ENCODE measurements at places on chromosomes 4 and X.

GRCh38 chr4:7427831-7428260 is 6.9 kb downstream of the PSAPL1 start:
- DNase-seq, result no peak

DNA sequence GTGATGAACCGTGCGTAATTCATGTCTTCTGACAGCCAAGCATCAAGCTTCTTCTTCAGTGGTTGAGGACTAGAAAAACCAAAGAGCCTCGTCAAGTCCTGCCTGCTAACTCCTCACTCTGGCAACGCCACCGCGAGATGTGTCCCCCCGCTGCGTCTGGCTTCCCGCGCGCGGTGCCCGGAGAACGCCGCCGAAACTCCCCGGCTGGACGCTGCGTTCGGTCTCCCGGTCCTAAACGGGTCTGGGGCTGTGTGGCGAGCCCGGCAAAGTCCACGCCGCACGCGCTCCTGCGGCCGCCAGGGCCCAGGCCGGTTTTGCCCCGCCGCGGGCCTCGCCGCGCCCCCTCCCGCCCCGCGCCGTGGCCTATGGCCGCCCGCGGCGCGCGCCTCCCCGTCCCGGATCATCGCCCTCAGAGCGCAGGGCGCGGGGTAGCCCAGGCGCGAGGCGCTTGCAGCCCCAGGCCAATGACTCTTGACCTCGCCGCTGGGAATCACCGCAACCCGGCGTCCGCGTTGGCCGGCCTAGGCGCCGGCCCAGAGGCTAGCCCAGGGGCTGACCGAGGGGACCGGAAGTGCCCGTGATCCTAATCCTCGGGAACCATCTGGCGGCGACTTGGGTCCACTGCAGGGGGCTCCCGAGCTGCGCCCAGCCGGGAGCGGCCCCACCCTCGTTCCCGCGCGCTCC is at the start of gene AADAT:
TSS of gene AADAT (minus strand) at position 289 of the 684 bp plus-strand sequence. CDS start at position 23, 266 bp downstream.
- DNase-seq, result peak; percentile 72

- no peak for DNase-seq
Observed at GRCh38 chr4:88244056-88244455, 40.3 kb downstream of the PPM1K start.

DNA sequence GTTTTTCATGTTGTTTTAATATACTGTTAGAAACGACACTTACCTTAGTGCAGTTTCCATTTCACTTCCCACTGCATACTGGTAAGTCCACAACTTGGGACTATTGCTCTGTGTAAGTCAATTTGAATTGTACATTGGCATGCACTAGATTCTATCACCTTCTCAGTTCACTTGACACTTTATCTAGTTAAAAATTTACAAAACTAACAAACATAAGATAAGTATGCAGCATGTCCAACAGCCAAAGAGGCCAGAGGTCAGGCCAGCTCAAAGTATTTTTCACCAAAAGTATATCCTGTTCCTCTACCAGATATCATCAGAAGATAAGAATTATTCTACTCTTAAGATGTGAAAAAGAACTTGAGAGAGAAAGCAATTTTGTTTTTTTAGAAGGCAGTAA is 75.9 kb downstream of the QRFPR start:
- no peak for DNase-seq

- peak; percentile 50 for DNase-seq
Observed at GRCh38 chr4:39591290-39591689, 47.4 kb downstream of the SMIM14 start.

GRCh38 chr4:85681221-85681657 is 206.3 kb downstream of the ARHGAP24 start:
- peak; percentile 49 for DNase-seq

DNA sequence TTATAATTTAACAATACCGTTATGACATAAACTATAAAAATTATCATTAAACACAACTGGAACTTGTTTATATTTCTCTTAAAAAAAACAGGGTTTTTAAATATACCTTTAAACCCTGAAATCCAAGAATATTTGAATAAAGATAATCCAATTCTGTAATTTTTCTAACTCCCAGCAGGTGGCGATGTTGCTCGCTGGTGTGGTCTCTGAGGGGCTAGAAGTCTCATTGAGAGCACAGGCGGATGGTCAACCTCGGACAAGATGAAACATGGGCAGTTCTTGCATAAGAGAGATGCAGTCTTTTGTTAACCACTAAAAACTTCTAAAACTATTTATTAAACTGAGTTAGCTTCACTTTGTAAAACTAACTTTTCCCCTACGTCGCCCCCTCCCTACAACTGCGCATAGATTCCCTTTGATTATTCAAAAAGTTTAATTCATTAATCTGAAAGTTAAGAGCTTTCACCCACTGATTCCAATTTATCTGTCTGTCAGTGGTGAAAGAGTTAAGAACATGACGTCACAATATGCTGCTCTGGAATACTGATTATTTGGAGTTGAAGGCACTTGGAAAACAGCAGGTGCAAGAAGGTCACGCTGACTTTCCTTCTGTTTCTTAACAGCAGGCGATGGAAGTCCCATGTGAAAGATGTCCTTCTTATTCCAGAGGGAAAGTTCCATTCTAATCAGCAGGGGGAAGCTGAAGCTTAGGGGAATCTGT is 29.5 kb downstream of the DMP1 start:
- DNase-seq, result peak; percentile 58

All from IMR-90 (cell line).